ENCODE measurements at places on chromosomes 7 and 10. TPM values are rescaled to one million over a fixed set of nuclear protein-coding genes. Genes with fewer than 3 reads are reported as not detected.

Gene CHAT
- total RNA-seq = not detected

DNA sequence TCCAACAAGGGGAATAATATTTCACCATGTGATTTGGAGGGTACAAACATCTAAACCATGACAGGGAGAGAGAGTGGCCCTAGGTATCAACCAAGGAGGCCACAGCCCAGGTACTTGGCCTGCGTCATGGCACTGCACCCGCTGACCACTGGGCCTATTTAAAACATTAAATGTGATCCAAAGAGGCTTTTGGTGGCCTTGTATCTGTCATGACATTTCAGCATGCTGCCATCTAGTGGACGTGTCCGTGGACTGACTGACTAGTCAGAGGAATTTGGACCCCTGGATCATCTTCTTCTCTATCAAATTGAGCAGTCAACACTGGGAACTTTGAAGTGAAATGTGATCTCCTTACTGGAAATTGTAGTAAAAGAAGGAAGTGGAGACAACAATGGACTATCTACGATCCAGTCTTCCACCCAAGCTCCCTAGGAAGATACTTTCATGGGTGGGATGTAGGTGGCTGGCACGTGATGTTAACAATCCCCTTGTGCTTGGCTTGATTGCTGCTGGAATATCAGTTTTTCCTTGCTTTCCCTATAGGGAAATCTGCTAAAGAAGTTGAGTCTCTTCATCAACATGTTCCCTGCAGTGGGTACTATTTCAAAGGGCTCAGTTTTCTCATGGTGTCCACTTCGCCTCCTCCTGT, 24.6 kb upstream of the ITGA8 start:
- DNase-seq = no peak

DNA sequence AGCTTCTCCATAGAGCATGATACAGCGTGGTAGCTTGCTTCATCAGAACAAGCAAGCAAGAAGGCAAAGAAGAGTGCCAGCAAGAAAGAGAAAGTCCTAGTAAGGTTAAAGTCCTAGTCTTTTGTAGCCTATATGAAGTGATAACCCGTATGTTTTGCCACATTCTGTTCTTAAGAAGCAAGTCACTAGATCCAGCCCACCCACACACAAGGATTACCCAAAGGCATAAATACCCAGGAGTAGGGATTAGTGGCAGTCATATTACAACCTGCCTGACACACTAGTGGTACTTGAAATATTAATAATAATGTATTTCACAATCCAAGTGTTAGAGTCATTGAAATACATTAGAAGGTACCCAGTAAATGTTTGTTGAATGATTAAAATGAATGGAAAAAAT, 285.5 kb downstream of the HPSE2 start:
- DNase-seq = no peak

DNA sequence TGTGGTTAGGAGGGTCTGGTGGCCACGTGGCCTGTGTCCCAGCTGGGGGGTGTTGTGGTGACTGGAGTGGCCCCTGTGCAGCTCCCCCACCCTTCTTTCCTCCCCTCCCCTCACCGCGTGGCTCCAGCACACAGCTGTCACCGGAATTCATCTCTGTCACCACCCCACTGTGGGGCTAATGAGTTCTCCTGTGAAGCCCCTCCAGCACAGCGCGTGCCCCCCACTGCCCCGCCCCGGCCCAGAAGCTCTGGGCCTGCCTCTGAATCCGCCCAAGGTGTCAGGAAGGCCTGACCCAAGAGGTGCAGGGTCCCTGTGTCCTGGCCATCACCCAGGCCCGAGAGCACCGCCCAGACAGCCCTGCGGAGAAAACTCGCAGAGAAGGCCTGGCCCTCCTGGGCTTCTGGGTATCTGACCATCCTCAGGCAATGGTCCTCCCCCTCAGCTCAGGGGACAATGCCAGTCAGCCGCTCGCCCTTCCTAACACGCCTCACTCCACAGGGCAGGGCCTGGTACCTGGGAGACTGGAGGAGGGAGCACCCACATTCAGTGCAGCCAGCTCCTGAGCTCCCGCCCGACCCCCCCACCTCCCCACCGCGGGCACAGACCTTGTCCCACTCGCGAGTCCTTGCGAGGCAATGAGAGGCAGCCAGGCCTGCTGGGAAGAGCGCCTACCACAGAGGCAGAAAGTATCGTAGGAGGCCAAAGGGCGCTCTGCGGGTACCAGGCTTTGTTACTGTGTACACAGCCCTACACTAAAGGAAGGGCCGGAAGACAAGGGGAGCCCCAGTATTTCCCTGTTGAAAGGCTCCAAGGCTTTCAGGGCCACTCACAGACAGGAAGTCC, 38.2 kb downstream of the GBX1 start:
- no peak for DNase-seq

- DNase-seq = no peak
Observed at GRCh38 chr7:1402110-1402790, 57.0 kb downstream of the MICALL2 start.

DNA sequence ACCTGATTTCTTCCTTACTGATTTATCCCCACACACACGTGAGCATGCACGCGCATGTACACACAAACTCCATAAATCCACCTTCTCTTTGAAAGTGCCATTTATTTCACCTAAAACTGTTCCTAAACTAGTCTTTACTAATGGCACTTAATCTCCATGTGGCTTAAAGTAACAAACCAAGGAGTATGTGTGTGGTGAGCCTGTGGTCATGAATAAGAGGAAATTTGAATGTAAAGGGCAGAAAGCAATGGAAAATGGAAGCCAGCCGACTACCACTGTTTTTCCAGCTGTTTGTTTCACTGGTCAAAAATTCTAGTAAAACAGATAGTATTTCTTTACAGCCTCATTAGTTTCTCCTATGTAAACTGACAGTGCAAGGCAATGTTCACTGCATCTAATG, 23.8 kb downstream of the SEMA3C start:
- DNase-seq = no peak

DNA sequence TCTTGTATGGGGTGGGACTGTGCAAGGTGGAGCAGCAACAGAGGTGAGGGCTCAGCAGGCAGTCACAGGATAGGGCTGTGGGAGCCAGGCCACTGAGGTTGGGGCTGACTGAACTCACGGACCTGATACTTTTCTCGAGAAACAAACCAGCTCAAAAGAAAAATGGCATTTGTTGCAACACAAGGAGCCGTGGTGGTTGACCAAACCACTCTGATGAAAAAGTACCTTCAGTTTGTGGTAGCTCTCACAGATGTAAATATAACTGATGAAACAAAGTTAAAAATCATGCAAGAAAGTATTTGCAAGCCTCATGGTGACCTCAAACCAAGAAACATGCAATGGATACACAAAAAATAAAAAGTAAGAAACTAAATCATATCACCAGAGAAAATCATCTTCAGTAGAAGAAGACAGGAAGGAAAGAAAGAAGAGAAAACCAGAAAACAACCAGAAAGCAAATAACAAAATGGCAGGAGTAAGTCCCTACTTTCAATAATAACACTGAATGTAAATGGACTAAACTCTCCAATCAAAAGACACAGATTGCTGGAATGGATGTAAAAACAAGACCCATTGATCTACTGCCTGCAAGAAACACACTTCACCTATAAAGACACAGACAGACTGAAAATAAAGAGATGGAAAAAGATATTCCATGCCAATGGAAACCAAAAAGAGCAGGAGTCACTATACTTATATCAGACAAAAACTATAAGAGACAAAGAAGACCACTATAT, 48.9 kb upstream of the DUSP5 start:
- DNase-seq = no peak

DNA sequence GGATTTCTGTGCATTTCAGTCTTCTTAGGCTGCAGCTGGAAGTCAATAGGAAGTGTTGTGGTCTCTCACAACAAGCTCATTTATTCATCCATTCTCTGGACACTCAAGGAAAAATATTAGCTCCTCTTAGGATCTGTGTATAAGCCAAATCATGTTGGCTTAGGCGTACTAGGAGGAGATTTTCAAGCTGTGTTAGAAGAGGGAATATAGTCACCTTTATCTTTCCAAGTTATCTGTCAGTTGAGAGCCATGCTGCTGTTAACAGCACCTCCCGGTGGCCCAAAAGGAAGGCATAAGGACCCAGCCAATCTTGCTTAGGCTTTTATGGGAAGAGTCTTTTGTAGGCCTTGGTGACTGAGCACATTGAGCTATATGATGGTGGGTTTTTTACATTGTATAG, 220.0 kb downstream of the LRMDA start:
- peak; percentile 17 for DNase-seq
